Calu3 (cell line): ENCODE measurements at places on chromosomes 3 and 15. TPM values are rescaled to one million over a fixed set of nuclear protein-coding genes. Genes with fewer than 3 reads are reported as not detected.

- H3K36me3 ChIP-seq = no peaks in the 10 kb centered on the region
- peak; percentile 40 for DNase-seq
- no peaks in the 10 kb centered on the region for H3K27me3 ChIP-seq
- no peak overlapping the region for H3K4me3 ChIP-seq
- H3K4me1 ChIP-seq = peaks cover 25% of the 10 kb centered on the region
- peak overlapping the region; percentile 17 for H3K27ac ChIP-seq
These were observed 39.0 kb downstream of the IL12A start for GRCh38 chr3:160027541-160028195.

The MYO9A gene
- 31.8 and 32.8 TPM in 2 replicates for total RNA-seq

The GPR149 gene
- total RNA-seq = not detected in 2 replicates

The PLS1 gene
- total RNA-seq = 155 and 165 TPM in 2 replicates
